ENCODE measurements at places on chromosomes 5 and 9.

DNA sequence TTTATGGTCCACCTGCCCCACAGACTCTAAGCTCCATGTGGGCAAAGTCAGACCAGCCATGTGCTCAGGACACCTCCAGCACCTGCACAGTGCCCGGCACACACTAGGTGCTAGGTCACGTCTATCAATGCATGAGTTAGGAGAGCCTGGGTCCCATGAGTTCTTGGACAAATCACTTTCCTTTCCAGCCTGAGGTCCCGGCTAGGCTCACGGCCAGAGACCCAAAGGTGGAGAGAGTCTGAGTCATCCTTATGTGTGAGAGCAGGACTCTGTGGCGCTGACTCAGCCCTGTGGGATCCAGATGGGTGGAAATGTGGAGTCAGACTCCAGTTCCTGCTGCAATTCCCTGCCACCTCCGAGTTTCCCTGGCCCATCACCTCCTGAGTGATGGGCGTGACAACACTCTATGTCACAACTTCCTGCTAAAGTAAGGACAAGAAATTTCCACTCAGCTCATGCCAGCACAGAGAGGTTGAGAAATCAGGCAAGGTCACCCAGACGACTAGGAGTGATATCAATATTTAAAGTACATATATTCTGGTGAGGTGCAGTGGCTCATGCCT is 2.5 kb upstream of the ST6GALNAC4 start:
- no peak for DNase-seq

DNA sequence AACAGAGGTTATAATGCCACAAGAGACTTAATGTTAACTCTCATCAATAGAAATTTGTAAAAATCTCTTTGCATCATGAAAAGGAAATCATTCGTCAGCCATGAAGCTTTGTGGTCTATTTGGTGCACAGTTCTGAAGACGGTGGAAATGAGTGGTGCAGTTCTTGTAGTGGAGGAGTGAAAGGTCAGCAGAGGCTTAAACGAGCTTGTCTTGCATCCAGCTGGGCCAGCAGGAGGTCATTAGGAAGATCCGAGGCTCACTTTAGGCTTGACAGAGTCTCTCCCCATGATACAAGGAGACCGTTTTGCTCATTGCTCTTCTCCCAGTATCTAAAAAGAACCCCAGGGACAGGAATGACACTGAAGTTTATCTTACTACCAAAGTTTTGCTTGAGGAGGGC is 440.8 kb downstream of the BNC2 start:
- no peak for DNase-seq

GRCh38 chr5:176870110-176870591 is 29.0 kb downstream of the HK3 start:
- DNase-seq: peak; percentile 31

DNA sequence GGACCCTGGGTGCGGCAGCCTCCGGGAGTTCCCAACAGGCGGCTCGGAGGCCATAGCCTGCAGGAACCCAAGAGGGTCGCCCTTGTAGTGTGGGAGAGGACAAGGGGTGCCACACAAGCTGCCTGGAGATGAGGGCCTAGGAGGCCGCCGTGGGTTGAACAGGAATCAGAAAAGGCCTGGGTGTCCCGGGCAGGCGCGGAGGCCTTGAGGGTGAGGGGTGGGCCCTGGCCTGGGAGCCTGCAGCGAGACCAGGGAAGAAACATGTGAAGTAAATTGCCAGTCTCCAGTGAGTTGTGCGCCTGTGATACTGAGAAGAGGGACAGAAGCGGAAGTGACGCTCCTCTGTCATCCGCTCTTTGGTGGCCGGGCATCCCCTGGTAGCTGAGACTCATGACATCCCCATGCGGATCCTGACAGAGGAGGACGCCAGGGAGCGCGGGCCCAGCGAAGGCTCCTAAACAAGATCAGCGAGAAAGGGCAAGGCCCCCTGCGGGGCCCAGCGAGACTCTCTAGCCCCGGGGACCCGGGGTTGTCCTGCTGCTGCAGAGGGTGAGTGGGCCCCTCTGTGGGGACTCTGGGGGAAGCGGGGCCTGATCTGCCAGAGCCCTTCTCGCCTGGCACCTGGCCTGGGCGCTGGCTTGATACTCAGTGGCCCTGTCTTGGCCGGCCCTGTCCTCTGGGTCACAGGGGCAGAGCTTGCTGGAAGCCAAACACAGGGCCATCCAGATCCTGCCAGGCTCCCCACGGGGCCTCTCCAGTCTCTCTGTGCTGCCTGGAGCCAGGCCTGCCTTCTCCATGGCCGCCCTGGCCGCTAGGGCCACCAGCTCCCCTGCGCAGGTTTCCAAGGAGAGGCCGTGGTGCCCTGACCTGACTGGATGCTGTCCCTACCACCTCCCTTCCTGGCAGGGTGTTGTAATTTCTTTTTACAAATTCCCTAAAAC is 788.4 kb downstream of the TLE4 start:
- no peak for DNase-seq

GRCh38 chr5:1555808-1556731 is 32.3 kb upstream of the LPCAT1 start:
- DNase-seq: no peak

DNA sequence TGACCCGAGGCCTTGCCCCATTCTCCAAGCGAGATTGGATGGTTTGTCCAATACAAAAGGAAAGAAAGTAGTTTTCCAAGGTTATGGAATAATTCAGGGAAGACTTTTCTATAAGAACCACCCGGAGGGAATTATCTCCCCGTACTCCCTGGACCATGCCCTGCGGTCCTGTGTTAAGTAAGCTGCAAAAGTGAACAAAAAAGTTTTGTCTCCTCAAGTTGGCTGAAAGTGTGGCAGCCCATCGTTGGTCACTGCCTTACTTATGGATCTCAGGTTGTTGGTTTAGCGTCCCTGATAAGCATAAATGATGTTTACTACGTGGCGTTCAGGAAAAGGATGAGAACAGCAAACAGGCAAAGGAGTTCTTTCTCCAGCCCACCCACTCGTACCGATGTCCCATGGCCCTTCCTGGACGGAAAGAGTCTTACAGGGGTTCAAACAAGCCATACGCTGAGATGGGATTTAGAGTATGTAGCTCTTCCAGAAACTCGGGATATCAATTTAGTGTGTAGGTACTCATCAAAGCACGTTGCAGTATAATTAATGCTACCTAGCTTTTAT is 413 bp upstream of the AUH start:
- no peak for DNase-seq

- DNase-seq: no peak
These were observed 713 bp downstream of the LCN10 start for GRCh38 chr9:136741883-136742571.

GRCh38 chr5:132227235-132227484 is 493 bp downstream of the P4HA2 start:
- no peak for DNase-seq

GRCh38 chr5:95907740-95908706 is 53.6 kb downstream of the ELL2 start:
- DNase-seq: no peak

GRCh38 chr5:147472664-147473475 is 37.0 kb downstream of the DPYSL3 start:
- DNase-seq: no peak

GRCh38 chr5:125043781-125044391 is 297.4 kb upstream of the ZNF608 start:
- peak; percentile 73 for DNase-seq

- DNase-seq: no peak
These were observed 281.6 kb downstream of the PBX3 start for GRCh38 chr9:126028746-126029145.

DNA sequence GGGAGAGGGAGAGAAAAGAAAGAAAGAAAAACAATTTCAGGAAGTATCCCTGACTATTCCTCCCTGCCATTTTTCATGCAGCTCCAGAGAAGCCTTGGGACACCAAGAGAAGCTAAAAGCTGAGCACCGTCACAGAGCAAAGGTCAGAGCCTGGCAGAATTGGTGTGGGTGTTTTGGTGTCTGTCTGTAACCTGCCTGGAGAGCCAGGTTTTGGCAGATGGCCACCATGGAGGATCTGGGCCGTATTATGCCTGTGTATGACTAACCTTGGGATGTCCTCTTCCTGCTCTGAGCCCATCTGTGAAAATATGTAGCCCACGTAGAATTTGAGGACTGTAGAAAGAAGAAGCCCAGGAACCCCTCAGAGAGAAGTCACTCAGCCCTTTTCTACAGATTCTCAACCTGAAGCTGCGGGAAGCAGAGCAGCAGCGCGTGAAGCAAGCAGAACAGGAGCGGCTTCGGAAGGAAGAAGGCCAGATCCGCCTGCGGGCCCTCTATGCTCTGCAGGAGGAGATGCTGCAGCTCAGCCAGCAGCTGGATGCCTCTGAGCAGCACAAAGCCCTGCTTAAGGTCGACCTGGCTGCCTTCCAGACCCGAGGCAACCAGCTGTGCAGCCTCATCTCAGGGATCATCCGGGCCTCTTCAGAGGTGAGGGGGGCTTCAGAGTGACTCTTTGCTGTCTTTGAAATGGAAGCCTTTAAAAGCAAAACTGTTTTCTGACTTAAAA is 18.8 kb downstream of the GLE1 start:
- peak; percentile 25 for DNase-seq
